Stimulated activated CD4-positive, alpha-beta T cell treated with anti-CD3 and anti-CD28 coated beads, Interleukin-1b, Interleukin-23, amount 100 ng/mL, for 4 hours (primary cell): ENCODE measurements at places on chromosomes 3 and 15.

DNA sequence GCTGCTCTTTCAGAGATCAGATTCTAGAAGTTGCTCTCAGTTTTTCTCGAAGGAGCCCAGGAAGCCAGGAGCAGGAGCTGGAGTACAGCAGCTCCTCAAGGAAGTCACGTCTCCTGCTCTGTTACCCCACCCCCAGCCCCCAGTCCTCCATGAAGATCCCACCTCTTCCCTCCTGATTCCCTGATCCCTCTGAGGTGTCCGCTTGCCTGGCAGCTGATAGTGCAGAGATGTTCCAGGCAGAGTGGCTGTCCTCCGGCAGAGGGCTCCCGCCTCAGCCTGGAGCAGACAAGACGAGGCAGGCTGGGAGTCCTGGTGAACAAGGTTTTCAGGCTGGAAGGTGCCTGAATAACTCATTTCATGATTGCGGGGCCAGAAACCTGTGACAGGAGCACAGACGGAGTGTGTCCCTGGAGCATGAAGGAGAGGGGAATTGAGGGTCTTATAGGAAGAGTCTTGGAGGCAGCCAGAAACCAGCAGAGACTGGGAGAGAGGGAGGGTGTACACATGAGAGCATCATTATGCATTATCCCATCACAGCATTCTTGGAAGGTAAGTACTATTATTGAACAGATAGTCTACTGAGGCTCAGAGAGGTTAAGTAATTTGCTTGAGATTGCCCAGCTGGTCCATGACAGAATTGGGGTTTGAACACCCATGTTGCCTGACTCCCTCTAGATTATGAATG lies 1.2 kb downstream of the HRH1 start:
- DNase-seq = no peak

DNA sequence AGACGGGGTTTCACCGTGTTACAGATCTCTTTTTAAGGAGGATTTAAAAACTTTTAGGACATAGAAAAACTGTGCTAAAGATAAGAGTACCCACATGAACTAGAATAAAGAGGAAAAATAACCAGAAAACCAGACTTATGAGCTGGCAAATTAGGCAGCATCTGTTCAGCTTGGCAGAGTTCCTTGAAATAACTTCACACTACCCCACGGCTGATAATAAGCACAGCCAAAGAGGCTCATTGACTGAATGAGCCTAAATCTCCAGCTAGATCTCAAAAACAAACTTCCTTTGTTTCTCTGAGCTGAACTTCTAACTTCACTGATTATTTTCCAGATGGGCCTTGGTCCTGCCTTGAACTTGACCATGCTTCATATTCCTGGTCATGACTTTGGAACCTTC lies 26.7 kb upstream of the PIK3R4 start:
- no peak for DNase-seq

DNA sequence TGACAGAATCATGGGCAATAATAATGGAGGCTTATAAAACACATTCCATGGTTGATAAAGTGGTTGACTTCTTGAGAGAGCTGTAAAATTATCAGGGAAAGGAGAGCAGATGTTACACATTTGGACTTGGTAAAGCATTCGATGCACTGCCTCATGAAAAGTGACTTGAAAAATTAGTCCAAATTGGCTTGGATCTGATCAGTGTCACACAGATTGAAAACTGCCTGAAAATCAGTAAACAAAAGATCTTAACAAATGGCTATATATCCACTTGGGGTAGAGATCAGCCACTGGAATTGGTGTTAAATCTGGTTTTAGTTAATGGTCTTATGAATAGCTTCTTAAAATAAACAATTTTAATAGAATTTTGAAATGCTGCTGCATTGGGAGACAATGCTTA lies 20.3 kb downstream of the SHOX2 start:
- no peak for DNase-seq

GRCh38 chr3:124558991-124559845 lies 171.0 kb upstream of the UMPS start:
- DNase-seq = no peak

DNA sequence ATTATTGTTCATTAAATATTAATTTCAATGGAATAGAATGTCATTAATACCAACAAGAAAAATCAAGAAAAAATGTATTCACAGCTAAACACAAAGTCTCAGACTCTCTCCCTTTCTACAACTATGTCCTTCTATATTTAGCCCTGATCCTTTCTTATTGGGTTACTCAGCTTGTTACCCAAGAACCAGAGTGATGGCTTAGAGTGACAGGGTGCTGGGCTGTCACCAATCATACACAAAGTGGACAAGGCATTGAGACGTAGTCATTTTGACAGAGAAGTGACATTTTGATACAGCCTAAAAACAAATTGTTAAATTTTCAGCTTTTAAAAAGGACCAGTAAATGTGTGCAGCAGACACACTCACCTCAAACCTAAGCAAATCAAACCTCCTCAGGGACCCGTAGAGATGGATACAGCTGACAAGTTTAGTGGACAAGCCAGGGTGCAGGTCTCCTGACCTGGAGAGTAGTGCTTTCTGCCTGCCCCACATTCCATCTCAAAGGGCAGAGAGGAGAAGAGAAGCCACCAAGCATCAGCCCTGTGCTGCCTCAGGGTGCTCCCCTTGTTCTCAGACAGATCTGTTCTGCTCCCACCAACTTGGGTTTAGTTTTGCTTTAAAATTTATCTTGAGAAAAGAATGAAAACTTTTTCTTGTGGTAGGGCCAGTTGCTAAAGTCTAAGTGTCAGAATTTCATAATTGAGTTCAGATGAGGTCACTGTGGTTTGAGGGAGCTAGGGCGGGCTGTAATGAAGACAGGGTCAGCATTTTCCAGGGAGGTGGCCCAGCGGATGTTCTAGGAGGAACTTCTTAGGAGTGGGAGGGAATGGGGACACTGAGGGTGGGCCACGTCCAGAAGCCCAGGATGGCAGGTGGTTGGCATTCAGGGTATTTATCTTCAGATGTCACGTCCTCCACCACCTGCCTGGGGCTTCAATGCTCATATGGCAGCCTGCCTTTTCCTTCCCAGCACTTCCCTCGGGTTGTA lies 136.5 kb upstream of the TBL1XR1 start:
- DNase-seq = no peak

- DNase-seq = no peak
Observed at GRCh38 chr15:68565726-68566125, 13.1 kb upstream of the CORO2B start.

DNA sequence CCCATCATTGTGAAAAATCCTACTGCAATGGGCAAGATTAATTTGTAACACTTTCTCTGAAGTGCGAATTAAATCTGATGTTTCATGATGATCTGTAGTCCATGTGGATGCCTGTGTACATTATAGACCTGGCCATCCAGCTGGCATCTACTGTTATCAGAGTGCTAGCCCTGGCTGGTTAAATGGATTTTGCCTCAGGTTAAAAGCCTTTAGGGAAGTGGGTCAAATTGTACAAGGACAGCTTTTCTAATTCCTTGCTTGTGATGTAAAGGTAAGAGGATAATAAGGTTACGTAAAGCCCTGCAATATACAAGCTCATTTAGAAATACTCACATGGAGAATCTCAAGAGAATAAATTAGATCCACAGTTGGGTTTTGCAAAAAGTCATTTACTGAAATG lies 138.2 kb downstream of the EPHA3 start:
- DNase-seq = no peak

GRCh38 chr3:161171113-161171512 lies 50.0 kb upstream of the NMD3 start:
- no peak for DNase-seq

- DNase-seq = no peak
Observed at GRCh38 chr3:123194552-123194951, 7.2 kb upstream of the SEC22A start.

DNA sequence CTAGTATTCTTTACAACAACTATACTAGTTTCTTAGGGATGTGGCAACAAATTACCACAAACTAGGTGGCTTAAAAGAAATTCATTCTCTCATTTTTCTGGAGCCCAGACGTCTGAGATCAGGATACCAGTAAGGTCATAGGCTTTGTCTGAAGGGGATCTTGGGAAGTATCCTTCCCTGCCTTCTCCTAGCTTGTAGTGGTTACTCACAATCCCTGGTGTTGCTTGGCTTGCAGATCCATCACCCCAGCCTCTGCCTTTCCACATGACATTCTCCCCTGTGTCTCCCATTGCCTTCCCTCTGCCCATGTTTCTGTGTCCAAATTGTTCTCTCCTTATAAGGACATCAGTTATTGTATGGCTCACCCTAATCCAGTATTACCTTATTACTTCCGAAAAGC lies 24.3 kb upstream of the CLDN1 start:
- DNase-seq = no peak

DNA sequence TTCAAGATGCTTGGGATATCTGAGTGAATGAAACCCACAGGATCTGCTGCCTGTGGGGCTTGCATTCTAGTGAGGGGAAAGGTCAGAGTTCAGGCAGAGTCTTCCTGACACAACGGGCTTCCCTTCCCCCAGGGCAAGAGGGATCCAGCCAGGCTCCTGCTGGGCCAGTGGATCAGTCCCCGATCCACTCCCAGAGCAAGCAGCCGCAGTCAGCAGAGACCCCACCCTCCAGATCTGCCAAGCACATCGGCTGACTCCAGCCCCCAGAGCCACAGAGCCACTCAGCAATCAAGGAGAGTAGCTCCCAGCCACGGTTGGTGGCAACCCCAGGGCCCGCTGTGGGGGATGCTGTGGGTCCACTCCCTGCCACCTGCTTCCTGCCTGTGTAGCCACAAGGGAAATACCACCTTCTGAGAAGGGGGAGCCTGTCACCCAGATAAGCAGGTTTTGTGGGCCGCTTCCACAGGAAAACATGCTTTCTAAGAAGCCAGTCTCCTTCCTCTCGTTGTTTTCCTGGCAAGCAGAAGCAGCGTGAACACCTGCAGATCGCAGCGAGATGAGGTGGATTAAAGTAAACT lies 44.9 kb downstream of the CPN2 start:
- no peak for DNase-seq

DNA sequence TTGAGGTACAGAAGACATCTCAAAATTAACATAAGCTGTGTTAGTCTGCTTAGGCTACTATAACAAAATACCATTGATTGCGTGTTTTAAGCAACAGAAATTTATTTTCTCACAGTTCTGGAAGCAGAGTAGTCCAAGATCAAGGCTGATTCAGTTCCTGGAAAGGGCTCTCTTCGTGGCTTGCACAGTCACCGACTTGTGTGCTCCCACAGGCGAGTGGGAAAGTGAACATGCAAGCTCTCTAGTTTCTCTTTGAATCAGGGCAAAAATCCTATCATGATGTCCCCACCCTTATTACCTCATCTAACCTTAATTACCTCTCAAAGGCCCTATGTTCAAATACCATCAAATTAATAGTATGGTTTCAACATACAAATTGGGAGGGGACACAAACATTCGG lies 505.9 kb downstream of the ZIC1 start:
- no peak for DNase-seq

DNA sequence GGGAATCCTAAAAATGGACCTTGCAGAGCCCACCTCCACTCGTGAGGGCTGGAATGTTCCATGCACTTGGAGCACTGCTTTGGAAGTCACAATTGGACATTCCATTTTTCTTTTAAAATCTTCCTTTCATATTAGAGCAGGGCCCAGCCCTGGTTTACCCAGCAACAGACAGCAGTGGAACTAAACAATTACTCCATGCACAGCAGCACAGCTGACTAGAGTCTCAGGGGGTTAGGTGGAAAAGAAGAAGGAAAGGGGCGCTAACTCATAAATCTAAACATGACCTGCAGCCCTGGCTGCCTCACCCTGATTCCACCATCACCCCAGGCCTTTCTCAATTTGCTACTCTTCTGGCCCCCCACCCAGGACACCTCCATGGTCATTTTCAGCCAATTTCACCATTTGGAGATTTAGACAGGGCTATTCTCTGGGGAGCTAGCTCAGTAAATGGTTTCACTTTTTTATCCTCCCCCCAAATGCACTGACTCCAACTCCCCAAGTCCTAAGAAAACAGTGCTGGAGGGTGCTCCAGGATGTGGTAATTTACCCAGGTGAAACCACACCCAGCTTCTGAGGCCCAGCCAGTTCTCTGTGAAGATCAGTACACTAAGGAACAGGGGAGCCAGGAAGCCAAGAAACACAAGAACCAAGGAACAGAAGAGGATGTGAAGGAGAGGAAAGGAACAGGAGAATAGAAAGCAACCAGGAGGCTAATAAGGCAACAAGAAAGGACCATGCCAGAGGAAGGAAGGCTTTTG lies 1.6 kb upstream of the LRRC31 start:
- no peak for DNase-seq

- DNase-seq = no peak
Observed at GRCh38 chr3:181839916-181840297, 128.2 kb downstream of the SOX2 start.

GRCh38 chr3:120326784-120327183 lies 22.4 kb downstream of the LRRC58 start:
- no peak for DNase-seq

GRCh38 chr3:182969277-182969676 lies 11.1 kb downstream of the DCUN1D1 start:
- no peak for DNase-seq

- no peak for DNase-seq
Observed at GRCh38 chr3:48565591-48566400, 2.2 kb upstream of the UCN2 start.

GRCh38 chr3:105435277-105435676 lies 68.6 kb downstream of the ALCAM start:
- DNase-seq = no peak

DNA sequence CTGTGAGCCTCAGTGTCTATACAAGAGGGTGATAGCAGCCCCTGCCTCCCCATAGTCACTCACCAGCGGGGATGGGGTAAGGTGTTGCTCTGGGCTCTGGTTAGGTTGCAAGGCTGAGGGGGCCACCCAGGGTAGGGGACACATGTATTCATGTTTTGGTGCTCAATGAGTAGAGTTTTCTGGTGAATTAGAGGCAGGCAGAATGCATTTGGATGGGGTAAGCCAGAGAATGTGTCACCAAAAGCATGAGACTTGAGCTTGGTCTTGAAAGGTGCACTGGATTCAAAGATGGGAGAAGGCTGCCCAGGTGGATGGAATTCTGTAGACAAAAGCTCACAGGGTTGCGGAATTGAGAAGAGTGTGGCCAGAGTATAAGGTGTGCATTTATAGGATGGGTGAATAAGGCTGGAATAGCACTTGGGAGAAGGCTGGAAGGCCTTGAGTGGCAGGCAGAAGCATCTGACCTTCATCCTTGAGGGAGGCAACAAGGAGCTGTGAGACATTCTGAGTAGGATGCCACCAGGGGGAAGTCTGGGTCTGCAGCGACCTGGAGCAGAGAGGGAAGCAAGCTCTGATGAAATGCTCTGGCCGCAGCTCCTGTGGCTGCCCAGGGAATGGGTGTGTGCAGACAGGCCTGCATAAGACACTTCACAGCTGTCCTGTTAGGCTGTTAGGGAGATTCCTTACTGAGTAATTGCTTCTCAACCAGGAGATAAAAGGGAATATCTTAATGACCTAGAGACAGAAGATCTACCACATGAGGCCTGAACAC lies 149.6 kb downstream of the CHDH start:
- DNase-seq = no peak

DNA sequence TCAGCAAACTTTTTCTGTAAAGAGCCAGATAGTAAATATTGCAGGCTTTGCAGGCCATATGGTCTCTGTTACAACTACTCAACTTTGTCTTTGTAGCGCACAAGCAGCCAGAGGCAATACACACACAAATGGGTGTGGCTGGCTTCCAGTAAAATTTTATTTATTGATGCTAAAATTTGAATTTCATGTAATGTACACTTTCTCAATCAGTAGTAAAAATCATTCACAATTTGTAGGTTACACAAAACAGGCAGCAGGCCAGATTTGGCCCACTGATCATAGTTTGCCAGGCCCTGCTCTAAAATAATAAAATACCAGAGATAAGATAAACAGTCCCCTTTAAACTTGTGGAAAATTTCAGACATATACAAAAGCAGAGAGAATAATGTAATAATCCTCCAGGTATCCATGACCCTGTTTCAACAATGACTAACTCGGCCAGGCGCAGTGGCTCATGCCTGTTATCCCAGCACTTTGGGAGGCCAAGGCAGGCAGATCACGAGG lies 330.3 kb downstream of the SHQ1 start:
- DNase-seq = no peak

- no peak for DNase-seq
Observed at GRCh38 chr3:164539215-164539614, 539.1 kb downstream of the SI start.
